ENCODE measurements at places on chromosomes 12 and 14.
A peak's percentile ranks its signal among the peaks of the same experiment; 100 is the strongest.

- no peak for DNase-seq
Observed at GRCh38 chr12:70070494-70071007, 172.7 kb upstream of the CNOT2 start.

DNA sequence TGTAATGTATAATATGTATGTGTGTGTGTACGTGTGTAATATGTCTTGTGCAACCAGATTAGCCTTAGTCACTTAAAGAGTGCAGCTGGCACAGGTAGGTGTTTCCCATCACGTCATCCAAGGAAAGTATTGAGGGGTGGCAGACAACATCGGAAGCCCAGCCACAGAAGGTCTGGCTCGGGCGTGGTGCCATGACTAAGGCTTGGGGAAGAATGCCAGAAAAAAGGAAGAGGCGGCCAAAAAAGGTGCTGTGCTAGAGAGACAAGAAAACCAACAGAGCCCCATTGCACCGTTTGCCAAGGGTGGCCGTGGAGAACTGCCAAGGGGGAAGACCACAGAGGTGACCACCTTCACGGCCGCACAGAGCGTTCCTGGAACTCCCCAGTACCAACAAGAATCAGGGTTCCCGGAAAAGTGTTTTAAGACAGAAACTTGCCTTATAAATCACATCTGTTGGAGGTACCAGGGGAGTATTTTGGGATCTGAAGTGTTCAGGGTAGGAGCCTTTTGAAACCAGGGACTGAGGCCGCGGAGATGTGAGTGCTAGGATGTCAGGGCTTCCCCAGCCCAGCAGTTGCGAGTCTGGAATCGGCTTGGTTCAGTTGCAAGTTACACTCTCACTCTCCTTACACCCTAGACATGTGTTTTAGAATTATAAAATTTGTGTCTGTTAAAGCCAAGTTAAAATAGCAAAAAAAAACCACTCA lies 131.2 kb upstream of the DYRK2 start:
- DNase-seq = peak; percentile 26

GRCh38 chr14:27267876-27268275 lies 670.0 kb upstream of the NOVA1 start:
- no peak for DNase-seq

DNA sequence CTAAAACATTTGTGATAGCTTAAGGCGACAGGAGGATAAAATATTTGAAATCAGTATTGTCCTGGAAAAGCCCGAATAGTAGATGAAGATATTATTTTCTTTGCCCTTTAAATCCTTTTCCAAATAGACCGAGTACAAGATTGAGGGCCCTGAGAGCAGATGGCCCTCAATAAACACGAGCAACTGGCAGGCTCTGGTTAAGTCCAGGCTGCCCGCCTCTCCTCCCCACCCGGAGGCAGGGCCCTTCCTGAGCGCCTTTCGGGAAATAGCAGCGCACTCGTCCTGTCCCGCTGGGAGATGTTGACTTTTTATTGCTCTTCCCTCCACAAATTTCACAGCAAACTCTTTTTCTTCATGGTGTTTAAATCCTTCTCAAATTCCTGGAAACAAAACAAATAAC lies 50.8 kb upstream of the MAX start:
- peak; percentile 83 for DNase-seq

GRCh38 chr12:9103050-9103849 lies 12.5 kb downstream of the A2M start:
- DNase-seq = no peak

- DNase-seq = no peak
Observed at GRCh38 chr12:114409852-114410600, 4.1 kb upstream of the TBX5 start.

GRCh38 chr12:66852765-66853164 lies 173.9 kb upstream of the GRIP1 start:
- DNase-seq = no peak

- no peak for DNase-seq
Observed at GRCh38 chr12:43951286-43951685, 115.4 kb downstream of the TMEM117 start.

- DNase-seq = no peak
Observed at GRCh38 chr12:98437166-98437565, 78.2 kb upstream of the TMPO start.

DNA sequence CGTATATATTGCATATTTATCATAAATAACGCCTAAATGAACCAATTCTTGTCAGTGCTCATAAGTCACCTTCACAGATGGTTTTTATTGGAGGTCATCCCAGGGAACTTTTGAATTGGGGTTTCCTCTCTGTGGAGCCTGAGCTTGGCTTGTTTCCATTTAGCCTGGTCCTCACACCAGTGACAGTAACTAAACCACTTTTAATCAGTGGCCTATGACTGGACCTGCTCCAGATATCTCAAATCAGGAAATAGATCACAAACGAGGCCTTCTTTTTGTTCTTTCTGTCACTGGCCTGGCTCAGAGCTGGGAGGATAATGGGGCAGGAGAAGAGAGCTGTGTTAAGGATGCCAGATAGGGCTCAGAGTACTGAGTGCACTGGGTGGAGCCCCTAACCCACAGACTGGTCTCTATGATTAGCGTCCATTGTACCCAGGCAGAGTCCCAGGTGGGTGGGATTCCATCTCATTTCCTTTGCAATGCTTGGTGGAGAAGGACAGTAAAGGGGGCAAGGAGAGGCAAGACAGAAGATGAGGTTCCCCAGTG lies 92.4 kb downstream of the NUAK1 start:
- no peak for DNase-seq

DNA sequence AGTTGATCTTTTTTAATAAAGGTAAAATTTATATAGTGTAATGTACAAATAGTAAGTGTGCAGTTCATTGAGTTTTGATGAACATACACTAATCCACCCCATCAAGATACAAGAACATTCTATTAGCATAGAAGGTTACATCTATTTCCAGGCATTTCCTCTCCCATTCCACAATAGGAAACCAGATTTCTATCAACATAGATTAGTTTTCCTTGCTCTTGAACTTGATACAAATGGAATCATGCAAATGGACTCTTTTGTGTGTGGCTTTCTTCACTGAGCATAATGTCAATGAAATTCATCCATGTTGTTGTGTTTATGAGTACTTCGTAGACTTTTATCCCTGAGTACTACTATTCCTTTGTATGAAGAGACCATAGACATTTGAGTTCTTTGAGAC lies 10.8 kb downstream of the STYX start:
- no peak for DNase-seq

DNA sequence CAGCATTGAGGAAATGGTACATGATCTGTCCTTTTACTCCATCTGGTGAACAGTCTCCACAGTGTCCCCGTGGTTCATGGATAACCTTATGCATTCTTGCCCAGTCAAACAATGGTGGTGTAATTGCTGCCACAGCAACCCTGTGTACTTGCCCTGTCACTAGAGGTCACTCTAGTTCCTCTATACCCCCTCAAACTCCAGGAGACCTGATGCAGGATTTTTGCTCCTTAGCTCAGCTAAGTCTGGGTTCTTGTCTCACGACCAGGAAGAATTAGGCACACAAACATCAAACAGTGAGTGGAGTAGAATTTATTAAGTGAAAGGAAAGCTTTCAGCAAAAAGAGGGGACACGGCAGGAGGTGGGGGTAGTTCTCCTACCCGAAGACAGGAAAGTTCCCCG lies 24.7 kb upstream of the EEA1 start:
- no peak for DNase-seq

- DNase-seq = no peak
Observed at GRCh38 chr12:10238526-10238925, 25.8 kb downstream of the GABARAPL1 start.

DNA sequence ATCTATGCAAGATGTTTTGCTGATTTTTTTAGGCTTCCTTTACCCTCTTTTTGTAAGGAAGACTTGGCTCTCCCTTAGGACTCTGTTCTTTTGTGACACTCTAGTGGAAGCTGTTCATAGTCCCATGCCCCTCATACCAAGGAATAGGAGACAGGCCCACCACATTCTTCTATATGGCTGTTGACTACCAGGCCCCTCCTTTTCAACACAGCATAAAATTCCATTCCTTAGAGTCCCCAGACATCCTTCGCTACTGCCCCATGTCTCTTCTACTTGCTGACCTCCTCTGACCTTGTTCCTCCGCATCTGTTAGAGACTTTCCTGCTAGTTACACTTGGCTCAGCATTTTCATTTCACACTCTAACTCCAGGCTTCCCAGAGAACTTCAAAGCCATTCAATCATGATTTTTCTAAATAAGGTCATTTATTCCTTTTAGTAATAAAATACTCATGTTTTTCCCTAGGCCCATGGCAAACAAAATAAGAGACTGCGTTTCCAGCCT lies 9.7 kb downstream of the PIK3C2G start:
- DNase-seq = no peak

DNA sequence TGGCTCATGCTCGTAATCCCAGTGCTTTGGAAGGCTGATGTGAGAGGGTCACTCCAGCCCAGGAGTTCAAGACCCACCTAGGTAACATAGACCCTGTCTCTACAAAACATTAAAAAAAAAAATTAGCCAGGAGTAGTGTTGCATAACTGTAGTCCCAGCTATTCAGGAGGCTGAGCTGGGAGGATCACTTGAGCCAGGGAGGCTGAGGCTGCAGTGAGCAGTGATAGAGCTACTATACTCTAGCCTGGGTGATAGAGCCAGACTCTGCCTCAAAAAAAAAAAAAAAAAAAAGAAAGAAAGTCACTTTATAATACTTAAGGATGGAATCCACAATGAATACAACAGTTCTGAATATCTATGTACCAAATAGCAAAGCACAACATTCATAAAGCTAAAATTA lies 10.2 kb upstream of the SLC10A1 start:
- DNase-seq = no peak

GRCh38 chr14:68222726-68223125 lies 403.1 kb downstream of the RAD51B start:
- DNase-seq = no peak

DNA sequence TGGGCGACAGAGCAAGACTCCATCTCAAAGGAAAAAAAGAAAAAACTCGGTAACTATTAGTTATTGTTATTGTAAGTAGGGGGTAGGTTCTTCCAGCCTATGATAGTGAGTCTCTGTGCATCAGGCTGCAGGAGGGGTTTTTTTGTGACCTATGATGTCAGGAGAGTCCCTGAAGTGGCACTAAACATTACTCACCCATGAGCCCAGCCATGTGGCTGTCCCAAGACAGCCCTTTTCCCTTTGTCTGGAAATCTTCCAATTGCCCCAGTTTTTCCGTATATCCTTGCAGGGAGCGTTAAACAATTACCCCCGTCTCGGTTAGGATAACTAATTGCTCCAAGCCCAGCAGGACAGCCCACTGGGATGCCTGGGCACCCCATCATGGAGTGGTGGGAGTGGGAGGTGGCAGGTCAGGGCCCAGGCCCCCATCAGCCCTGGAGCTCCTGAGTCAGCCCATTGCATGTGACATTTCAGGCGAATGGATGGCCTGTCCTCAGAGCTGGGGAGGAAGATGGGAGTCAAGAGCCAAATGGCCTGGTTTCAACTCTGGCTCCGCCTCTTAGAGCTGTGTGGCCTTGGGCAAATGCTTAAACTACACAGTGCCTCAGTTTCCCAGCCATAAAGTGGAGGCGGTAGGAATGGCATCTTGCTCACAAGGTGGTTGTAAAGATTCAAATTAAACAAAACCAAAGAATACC lies 16.4 kb downstream of the PHETA1 start:
- no peak for DNase-seq

GRCh38 chr12:64627771-64628170 lies 17.5 kb downstream of the RASSF3 start:
- DNase-seq = no peak

- DNase-seq = no peak
Observed at GRCh38 chr12:62817556-62818271, 117.2 kb downstream of the PPM1H start.

GRCh38 chr14:91264151-91265150 lies 19.9 kb upstream of the GPR68 start:
- no peak for DNase-seq

DNA sequence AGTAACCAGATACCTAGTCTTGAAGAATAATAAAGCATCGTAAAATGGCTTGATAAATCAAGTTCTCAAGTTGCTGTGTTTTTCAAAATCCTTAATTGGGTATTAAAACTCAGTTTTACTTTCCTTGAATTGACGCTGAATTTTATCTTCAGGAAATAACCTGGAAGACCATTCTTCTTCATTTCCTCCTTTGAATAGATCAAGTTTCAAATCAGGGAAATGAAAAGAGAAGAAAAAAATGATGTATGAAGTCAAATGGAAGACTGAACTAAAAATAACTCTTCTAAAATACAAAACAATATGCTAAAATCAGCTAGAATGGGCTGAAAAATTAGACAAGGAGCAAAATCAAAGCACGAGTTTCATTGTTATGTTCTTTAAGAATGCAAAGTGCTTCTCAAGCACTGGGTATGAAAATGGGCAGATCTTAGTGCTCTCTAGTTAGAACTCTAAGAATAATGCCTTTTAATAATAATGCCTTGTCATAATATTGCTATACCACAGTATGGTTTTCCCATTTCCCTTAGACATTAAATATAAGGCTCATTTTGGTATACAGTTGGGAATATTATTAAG lies 54.6 kb upstream of the CLEC14A start:
- DNase-seq = no peak

GRCh38 chr12:109621211-109621694 lies 47.7 kb downstream of the MVK start:
- DNase-seq = peak; percentile 39

GRCh38 chr12:45186762-45187161 lies 29.1 kb upstream of the ANO6 start:
- no peak for DNase-seq

GRCh38 chr14:61531465-61532122 lies 163.7 kb upstream of the HIF1A start:
- DNase-seq = no peak

DNA sequence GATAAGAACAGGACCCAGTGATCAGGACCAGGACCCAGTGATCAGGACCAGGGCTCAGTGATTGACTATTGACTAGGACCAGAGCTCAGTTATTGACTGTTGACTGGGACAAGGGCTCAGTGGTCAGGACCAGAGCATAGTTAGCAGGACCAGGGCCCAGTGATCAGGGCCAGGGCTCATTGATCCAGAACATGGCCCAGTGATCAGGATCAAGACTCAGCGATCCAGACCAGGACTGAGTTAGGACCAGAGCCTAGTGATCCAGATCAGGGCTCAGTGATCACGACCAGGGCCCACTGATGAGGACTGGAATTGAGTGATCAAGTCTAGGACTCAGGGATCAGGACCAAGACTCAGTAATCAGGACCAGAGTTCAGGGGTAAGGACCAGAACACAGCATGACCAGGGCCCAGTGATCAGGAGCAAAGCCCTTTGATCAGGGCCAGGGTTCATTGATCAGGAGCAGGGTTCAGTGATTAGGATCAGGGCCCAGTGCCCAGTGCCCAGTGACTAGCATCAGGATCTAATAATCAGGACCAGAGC lies 176.0 kb downstream of the TMEM121 start:
- no peak for DNase-seq

Measured in NCI-H1694 treated with DMSO at 0.1 percent for 48 hours (cell line).